ENCODE measurements at places on chromosomes 6 and 20. TPM values are rescaled to one million over a fixed set of nuclear protein-coding genes. Genes with fewer than 3 reads are reported as not detected.

GRCh38 chr20:36101192-36101591 is 53.3 kb upstream of the EPB41L1 start:
- H3K27ac ChIP-seq, result no peak overlapping the region
- H3K27me3 ChIP-seq, result no peaks in the 10 kb centered on the region
- no peak for DNase-seq
- H3K36me3 ChIP-seq, result no peaks in the 10 kb centered on the region
- H3K4me1 ChIP-seq, result no peaks in the 10 kb centered on the region

GRCh38 chr6:49515485-49516146 is 15.9 kb downstream of the GLYATL3 start:
- no peak overlapping the region for H3K27ac ChIP-seq
- no peak overlapping the region for H3K4me3 ChIP-seq
- H3K36me3 ChIP-seq, result no peaks in the 10 kb centered on the region
- no peaks in the 10 kb centered on the region for H3K4me1 ChIP-seq
- no peaks in the 10 kb centered on the region for H3K27me3 ChIP-seq
- no peak for DNase-seq

DNA sequence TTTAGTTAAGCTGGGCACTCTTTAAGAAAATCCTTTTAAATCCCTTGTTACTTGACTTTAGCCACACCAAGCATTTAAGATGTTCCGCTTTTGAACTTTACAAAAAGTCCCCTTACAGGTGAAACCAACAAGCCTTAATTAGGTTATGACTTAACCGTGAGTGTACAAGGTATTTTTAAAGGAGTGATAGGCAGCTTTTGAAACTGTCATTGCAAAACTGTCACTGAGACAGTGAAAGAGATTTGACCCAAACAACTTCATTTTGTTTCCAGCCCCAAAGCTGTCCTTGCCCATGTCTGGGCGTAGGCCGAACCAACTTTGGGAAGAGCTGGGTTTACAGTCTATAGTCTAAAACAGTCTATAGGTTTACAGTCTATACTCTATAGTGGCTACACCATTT is 305.4 kb downstream of the FARS2 start:
- DNase-seq, result no peak
- no peak overlapping the region for H3K4me3 ChIP-seq

- no peak for DNase-seq
- H3K36me3 ChIP-seq, result no peaks in the 10 kb centered on the region
- H3K4me1 ChIP-seq, result peaks cover 3% of the 10 kb centered on the region
- no peak overlapping the region for H3K27ac ChIP-seq
- no peaks in the 10 kb centered on the region for H3K27me3 ChIP-seq
- H3K4me3 ChIP-seq, result no peak overlapping the region
These were observed 20.4 kb upstream of the MCM3 start for GRCh38 chr6:52304983-52305390.

- H3K27me3 ChIP-seq, result no peaks in the 10 kb centered on the region
- no peak overlapping the region for H3K4me3 ChIP-seq
- no peaks in the 10 kb centered on the region for H3K36me3 ChIP-seq
- DNase-seq, result no peak
These were observed 88.5 kb downstream of the PHACTR1 start for GRCh38 chr6:12804952-12805645.

GRCh38 chr20:35395728-35396127 is 16.0 kb downstream of the UQCC1 start:
- no peak for DNase-seq
- no peaks in the 10 kb centered on the region for H3K27me3 ChIP-seq
- no peak overlapping the region for H3K4me3 ChIP-seq
- no peak overlapping the region for H3K27ac ChIP-seq
- H3K36me3 ChIP-seq, result no peaks in the 10 kb centered on the region
- H3K4me1 ChIP-seq, result peaks cover 6% of the 10 kb centered on the region

- no peak for DNase-seq
- H3K4me3 ChIP-seq, result no peak overlapping the region
- no peaks in the 10 kb centered on the region for H3K27me3 ChIP-seq
These were observed 1355.1 kb downstream of the HACE1 start for GRCh38 chr6:103504501-103505154.

GRCh38 chr6:49524541-49524940 is 24.8 kb downstream of the GLYATL3 start:
- H3K4me3 ChIP-seq, result no peak overlapping the region
- H3K36me3 ChIP-seq, result no peaks in the 10 kb centered on the region
- no peak for DNase-seq
- H3K27me3 ChIP-seq, result no peaks in the 10 kb centered on the region

GRCh38 chr6:153162646-153163045 is 31.6 kb upstream of the RGS17 start:
- no peak overlapping the region for H3K27ac ChIP-seq
- no peaks in the 10 kb centered on the region for H3K4me1 ChIP-seq
- no peaks in the 10 kb centered on the region for H3K27me3 ChIP-seq

DNA sequence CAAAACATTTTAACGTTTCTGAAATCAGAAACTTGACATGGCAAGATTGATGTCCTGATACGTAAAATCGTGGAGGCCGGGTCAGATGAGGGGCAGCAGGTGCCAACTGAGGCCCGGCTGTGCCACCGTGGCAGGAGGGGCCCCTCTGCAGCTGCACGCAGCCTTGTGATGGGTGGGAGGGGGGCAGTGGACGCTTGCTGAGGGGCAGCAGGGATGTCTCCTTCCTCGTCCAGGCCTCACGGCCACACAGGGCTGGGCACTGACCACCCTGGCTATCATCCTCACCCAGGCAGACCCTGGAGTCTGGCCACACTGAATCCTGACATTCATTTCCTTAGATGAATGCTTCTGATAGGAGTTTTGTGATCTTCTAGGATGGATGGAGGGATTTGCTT is 114.7 kb downstream of the ERMARD start:
- H3K27me3 ChIP-seq, result no peaks in the 10 kb centered on the region
- H3K4me3 ChIP-seq, result no peak overlapping the region
- no peak overlapping the region for H3K27ac ChIP-seq

The KCNG1 gene
- polyA plus RNA-seq, result 0.47 TPM

The NHLRC1 gene
- polyA plus RNA-seq, result 1.7 TPM

The LKAAEAR1 gene
- polyA plus RNA-seq, result not detected

The SOX18 gene
- polyA plus RNA-seq, result 12.0 TPM

Data from ovary (tissue), 10 donors.